T-helper 2 cell (primary cell): ENCODE measurements at places on chromosomes 4 and X.

DNA sequence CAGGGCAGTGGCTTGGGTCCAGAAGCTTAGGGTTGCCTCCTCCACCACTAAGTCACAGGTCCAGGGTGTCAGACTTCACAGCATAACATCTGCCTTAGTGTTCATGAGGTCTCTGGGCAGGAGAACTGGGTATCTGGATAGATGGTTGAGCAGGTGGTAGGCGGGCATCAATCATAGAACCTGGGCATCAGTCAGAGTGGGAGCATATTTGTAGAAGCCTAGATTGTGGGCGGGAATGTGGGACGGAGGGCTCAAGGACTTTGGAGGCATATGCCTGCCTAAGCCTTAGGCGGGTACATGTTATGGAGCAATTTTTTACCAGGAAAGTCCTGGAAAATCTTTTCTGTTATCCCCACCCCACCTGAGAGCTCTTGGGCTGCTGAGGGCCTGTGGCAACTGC, 28.5 kb downstream of the TAF7L start:
- no peak for DNase-seq

GRCh38 chrX:52420824-52421443, 52.1 kb downstream of the XAGE2 start:
- DNase-seq, result no peak

DNA sequence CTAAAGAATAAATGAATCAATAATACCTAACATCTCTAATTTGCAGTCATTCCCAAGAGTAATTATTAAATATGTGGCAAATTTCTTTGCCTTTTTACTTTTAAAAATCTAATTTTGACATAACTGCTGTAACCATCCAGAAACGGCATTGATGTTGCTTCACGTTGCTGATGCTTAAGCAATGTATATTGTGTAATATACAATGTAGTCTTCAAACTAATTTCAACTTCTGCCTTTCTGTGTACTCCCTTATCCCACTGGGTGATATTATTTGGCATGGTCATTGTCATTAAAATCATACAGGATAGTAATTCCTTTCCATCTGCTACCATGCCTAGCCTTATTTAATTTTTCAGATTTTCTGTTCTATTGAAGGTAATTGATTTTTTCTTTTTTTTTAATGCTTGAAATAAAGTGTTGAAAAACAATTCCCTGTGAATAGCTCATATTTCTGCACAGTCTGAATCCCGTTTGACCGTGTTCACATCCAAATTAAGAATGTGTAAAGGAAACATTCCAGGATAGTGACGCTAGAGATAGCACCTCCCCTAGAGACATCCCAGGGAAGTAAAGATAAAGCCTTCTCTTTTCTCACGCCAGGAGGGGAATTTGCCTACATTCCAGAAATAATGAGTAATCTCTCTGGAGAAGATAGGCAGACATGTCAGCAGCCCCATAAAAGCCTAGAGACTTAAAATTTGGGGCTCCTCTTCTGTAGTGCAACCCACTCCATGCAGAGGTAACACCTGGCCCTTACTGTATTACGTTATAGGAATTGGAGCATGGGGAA, 8.6 kb downstream of the FAM200B start:
- DNase-seq, result no peak

DNA sequence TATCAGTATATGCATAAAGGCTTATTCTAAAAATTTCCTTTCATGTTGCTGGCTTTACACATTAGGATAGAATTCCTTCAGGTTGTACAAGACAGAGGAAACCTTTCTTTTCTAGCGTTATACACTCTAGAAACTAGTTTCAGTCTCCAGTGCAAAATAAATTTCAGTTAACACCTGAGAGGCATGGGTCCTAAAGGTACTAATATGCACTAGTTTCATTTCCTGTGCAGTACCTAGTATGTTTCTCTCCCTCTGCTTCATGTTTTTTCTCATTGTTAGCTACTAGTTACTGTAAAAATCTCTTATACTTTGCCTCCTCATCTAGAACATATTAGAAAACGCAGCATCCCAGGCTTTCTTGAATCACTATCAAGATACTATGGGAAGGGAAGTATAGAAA, 54.0 kb downstream of the SNX25 start:
- no peak for DNase-seq

GRCh38 chrX:142671036-142671435, 354.7 kb upstream of the SPANXN4 start:
- no peak for DNase-seq

DNA sequence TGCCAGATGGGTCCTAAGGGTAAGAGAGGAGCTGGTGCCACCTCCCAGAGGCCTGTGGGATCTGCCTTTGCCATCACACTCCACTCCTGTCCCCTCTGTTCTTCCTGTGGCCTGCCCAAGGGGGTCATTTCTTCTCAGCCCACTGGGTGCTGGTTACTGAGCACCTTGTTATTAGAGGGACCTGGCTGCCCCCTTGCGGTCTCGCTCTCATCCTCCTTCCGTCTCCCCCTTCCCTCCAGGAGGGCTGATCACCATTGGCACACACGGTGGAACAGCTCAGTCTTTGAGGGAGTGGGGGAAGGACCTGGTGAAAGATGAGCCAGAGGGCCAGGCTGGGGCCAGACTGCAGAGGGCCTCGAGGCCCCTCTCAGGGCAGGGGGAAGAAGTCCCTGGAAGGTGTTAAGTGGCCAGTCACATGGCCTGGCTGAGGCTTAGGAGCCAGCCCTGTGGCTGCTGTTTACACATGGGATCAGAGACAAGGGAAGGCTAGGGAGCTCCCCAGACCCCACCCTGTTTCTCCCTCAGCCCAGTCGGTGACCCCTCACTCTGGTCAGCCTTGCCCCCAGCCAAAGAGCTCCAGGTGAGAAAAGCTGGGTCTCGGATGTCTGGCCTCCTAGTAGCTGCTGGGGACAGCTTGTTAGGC, 68.1 kb downstream of the MTMR1 start:
- no peak for DNase-seq

DNA sequence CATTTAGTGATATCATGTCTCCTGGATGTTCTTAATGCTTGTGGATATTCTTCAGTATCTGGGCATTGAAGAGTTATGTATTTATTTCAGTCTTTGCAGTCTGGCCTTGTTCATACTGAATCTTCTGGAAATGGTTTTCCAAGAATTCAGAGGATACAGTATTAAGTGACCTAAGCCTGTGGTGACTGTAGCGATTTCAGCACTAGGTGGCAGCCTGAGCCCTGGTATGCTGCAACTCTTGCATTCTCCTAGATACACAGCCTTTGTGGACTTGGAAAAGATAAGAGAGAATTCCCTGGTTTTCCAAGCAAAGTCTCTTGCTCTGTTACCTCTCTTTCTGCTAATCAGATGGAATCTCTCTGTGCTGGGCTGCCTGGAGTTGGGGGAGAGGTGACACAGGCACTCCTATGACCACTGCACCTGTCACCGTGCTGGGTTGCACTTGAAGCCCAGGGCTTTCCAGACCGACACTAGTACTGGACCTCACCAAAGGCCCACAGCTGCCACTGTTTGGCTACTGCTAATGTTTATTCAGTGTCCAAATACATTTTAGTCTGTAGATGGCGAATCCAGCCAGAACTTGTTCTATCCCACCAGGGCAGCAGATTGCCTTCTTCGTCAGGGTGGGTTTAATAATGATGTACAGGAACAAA, 19.3 kb upstream of the SPIN2A start:
- no peak for DNase-seq

GRCh38 chr4:183988874-183989273, 83.8 kb downstream of the STOX2 start:
- no peak for DNase-seq
